ENCODE measurements at places on chromosomes 5 and 9. TPM values are rescaled to one million over a fixed set of nuclear protein-coding genes. Genes with fewer than 3 reads are reported as not detected.

DNA sequence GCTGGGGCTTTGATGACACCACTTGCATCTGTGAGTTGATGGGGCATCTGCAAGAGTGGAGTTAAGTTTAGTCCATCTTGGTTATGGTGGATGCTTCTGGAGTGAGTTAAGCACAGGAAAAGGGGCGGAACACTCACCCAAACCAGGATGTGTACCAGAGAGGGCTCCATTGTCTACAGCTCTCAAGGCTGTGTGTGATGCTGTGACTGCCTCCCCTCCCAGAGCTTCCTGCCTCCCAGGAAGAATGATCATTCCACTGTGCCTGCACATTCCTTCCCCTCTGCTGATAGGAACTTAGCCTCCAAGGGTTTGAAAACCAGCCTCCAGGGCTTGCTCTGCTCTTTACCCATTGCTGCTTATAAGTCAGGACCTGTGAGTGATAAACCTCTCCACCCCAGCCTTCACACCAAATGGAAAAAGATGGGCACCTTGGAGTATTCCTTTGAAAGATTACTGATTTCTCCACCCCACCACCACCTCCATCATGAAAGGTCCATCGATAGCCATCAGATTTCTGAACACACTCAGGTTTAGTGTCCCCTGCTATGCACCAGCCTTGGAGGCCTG lies 160.1 kb upstream of the SPRY4 start:
- DNase-seq = no peak

- DNase-seq = no peak
Measured at GRCh38 chr5:167880420-167880819, 411.0 kb upstream of the WWC1 start.

DNA sequence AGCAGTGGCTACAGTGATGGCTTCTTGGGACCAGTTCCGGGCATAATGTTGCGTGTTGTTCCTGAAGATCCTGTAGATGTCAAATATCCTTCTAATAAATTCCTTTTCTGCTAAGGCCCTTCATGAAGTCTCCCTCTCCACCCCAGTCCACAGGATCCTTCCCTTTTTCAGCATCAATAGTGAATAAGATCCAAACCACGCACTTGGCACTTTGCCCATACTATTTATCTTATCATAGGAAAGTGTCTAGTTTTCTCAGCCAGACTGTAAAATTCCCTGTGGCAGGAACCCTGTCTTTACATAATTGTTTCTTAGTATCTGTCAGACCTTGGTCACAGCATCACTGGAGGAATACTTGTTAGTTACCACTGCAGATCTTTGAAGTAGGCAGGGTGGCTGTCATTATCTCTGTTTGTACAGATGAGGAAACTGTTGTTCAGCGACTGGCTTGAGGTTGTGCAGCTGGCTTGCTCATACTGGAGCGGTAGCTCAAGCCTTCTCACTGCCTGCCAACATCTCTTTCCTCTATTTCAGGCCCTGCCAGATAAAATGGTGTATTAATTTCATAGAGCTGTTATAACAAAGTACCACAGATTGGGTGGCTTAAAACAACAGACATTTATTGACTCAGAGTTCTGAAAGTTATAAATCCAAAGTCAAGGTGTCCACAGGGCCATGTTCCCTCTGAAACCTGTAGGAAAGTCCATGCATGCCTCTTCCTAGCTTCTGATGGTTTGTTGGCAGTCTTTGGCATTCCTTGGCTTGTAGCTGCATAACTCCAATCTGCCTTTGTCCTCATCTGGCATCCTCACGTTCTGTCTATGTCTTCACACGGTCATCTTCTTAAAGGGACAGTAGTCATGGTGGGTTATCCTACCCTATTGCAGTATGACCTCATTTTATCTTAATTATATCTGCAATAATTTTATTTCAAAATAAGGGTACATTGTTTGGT lies 33.5 kb upstream of the APC start:
- no peak for DNase-seq

DNA sequence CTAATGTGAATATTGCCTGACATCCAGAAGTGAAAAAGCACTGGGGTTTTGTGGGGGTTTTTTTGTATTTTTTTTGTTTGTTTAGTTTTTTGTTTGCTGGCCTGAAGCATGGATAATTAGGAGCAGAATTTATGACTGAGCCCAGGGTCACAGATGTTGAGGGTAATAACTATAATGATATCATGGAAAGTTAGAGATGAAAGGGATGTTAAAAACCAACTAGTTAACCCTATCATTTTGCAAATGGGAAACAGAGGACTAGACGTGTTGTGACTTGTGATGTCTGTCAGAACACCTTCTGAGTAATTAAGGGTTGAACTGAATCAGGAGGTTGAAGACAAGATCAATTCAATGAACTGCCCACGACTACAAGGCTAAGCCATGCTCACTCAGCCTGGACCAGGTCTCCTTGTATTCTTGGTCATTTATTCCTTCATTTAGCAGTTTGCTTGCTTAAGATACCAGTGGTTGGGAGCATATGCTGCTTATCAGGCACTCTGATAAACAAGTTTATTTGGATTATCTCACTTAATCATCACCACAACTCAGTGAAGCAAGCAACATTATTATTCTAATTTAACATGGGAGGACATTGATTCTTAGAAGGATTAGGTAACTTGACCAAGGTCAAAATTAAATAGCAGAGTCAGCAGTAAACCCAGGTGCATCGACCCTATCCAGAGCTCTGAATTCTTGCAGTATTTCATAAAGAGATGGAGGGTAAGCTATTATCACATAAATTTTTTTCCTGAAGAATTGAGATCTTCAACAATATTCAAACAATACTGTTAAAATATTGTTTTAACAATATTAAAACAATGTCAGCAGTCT lies 75.7 kb upstream of the PIK3R1 start:
- DNase-seq = no peak

DNA sequence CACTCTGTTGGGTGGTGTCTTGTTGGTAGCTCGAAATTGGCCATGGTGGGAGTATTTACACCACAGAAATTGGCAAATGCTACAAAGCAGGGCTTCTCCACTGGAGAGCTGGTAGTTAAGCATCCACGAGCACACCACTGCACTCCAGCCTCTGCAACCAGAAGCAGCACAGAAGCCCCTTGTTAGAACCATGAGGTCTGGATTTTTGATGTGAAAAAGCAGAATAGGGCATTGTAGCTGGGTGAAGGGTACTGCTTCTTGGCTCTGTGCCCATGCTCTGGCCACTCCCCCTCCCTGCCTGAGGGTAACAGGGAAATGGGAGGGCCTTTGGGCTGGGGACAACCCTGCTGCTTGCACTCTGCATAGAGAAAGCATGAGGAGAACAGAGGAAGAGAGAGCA lies 81.2 kb upstream of the UBTD2 start:
- no peak for DNase-seq

CLIC3 gene
- total RNA-seq = not detected

GRCh38 chr5:33501899-33502298 lies 61.1 kb downstream of the TARS1 start:
- DNase-seq = no peak

DNA sequence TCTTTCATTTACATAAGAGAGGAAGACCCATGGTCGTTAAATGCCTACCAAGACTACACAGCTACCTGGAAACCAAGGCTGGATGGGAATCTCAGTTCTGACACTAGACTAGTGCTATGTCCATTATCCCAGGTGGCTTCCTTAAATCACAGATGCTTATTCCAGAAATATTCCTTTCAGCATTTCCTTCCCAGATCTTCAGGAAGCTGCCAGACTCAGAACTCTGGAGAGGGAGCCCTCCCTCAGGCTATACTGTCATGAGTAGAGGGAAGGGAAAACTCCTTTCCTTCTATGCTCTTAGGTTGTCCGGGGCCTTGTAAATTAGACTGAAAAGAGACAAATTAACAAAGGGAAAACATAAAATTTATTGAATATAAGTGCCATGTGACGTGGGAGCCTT lies 20.8 kb downstream of the FREM1 start:
- DNase-seq = no peak

- DNase-seq = no peak
Measured at GRCh38 chr5:61603211-61603908, 271.3 kb downstream of the ZSWIM6 start.

EGFLAM gene
- total RNA-seq = 13.2 TPM

GRCh38 chr5:147216552-147217154 lies 18.2 kb upstream of the STK32A start:
- no peak for DNase-seq
